CD4-positive, alpha-beta memory T cell (primary cell): ENCODE measurements at places on chromosomes 7 and 10.

DNA sequence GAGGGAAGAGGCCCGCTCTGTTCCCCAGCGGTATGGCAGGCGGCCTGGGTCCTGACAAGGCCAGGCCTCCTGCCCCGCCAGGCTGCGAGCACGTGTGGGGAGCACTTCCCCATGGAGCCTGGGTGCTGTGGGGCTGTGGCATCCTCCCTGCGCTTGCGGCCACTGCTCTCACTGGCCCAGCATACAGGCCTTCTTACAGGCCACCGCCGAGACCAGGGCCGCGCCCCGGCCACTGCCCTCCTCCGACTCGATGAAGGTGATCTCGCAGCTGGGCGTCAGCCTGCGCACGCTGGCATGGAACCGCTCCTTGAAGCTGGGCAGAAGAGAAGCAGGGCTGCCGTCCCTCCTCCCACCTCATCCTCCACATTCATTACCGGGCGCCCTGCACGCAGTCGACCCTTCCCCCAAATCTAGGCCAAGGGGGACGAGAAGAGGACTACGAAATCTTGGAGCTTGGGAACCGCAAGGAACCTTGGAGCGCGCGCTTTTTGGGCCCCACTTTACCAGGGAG, 3.9 kb upstream of the MYL7 start:
- DNase-seq: no peak

GRCh38 chr10:110358869-110359629, 54.3 kb upstream of the SMNDC1 start:
- DNase-seq: no peak

GRCh38 chr10:48496831-48497779, 107.8 kb downstream of the ARHGAP22 start:
- no peak for DNase-seq

- DNase-seq: no peak
Observed at GRCh38 chr10:3235996-3236510, 63.5 kb upstream of the PITRM1 start.

- no peak for DNase-seq
Observed at GRCh38 chr10:27482984-27483956, 20.8 kb upstream of the RAB18 start.

DNA sequence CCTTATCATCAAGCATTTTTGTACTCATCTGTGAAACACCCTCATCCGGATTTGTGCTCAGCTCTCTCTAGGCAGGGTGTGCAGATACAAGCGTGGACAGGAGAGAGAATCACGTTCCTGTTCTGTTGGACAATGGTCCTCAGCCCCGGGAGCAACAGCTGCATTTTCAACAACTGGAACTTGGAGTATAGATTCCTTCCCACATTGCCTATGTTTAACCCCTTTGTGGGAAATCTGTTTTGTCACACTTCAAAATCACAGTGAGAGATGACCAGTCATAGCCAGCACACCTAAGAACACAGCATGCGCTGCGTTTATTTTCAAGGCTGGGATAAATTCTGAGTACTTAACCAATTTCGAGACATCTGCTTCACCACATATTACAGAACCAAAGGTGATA, 32.5 kb downstream of the MAP3K8 start:
- no peak for DNase-seq

DNA sequence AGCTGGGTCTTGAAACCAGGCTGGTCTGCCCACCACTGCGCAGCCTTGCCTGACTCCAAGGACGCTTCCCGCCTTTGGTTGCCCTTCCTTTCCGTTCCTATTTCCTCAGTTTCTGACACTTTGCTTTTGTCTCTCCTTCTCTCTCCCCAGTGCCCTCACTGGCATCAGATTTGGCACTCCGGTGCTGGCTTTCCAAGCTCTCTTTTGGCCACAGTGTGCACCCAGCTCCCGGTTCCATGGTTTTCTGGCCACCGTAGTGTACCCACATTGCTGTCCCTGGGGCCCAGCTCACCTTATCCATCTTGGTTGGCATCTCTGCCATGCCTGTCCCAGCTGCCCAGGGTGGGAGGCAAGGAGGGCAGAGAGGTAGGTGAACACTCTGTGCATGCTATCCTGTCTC, 142.2 kb downstream of the PLXNA4 start:
- no peak for DNase-seq

GRCh38 chr7:28613262-28613661, 200.9 kb downstream of the CREB5 start:
- no peak for DNase-seq

- no peak for DNase-seq
Observed at GRCh38 chr7:155163696-155164095, 93.6 kb downstream of the HTR5A start.

GRCh38 chr7:5360451-5360850, 63.2 kb downstream of the TNRC18 start:
- DNase-seq: no peak

DNA sequence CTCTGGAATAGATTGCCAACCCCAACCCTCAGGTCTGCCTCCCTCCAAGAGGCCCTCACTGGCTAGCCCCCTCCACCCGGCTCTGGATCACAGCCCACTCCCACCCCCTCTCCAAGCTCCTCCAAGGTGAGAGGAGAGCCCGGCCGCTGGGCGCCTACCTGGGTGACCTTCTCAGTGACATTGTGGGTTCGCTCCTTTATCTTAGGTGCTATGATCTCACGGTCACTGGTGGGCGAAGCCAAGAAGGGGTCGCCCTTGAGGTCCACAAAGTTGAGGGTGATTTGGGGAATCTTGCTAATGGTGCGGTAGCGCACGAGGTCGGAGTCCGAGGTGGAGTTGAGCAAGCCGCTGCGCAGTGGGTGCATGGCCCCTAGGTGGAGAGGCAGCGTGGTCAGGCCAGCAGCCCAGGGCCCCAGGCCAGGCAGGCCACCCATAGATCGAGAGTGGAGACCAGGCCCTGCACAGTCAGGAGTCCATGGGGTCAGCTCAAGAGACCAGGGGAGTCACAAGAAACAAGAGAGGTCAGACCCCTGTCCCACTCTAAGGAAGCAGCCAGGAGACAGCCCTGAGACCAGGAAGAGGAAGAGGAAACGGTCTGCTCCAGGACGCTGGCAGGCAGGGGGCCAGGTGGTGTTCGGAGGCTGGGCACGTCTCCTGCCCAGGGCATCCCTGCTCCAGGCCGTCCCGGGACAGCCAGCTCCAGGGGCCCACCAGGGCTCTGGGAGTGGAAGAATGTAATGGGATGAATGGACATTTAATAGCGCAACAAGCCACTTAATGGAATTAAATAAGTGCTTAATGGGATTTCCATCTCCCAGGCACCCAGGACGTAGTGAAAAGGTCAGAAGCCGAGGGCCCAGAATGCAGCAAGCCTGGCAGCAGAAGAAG, 20.7 kb downstream of the KCNH2 start:
- DNase-seq: no peak

DNA sequence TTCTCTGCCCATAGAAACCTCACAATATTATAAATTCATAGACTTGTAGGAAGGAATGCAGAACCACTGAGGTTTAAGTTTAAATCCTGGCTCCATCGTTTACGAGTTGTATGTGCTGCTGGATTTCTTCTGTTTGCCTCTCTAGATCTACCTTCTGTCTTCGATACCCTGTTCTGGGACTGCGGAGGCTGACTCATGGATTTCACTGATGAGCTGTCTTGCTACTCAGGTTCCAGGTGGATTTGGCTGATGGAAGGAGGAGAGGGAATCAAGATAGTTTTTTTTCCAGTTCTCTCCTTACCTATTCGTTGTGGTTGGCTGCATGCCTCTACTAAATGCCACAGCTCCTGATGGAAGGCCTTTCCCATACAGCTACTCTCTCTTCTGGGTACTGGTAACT, 375.8 kb downstream of the REEP3 start:
- DNase-seq: no peak

DNA sequence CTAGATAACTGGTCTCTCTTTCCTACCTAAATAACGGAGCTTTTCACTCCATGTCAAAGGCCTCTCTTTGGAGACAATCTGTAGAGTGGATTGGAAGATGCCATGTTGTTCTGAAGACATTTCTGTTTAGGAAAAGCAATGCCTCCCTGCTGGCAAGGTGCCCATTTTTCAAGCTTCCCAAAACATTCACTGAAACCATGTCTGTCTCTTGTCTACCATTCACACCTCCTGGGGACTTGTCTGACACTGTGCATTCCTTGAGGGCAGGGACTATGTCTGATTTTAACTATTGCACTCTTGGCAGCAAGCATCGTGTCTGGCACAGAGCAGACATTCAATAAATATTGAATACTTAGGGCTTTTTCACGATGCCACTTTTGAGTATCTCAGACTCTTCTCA, 528.9 kb upstream of the NRP1 start:
- no peak for DNase-seq

GRCh38 chr10:120540486-120540885, 83.5 kb downstream of the PLPP4 start:
- DNase-seq: no peak

DNA sequence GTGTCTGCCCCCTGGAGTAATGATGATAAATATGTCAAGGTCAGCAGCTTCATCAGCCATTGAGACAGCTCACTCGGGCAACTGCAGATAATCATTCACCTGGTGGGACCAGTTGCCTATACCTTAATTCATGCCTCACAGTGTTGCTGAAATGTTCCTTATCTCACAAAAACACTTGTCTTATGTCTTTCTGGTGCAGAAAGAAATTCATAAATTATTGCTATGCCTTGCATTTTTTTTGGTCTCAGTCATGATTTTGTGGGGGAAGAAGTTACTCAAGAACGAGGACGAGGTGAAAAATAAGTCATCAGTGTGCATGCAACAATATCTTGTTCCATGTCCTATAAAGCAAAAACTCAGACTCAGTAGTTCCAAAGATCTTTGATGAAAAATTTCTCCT, 16.0 kb downstream of the TRIL start:
- DNase-seq: no peak

GRCh38 chr7:29408841-29409243, 154.8 kb upstream of the PRR15 start:
- peak; percentile 58 for DNase-seq

DNA sequence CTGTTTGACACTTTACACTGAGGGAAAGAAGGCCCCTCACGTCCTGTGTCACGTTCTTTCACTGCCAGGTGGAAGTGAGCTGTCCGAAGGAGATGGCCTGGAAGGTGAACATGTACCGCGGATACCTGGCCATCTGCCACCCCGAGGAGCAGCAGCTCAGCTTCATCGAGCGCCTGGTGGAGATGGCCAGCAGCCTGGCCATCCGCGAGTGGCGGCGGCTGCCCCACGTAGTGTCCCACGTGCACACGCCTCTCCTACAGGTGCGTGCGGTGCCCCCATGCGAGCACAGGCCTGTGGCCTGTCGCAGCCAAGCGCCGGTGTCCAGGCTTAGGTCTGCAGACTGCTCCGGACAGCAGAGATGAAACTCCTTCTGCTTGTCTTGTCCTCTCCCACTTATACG, 103.4 kb downstream of the TRRAP start:
- no peak for DNase-seq

- no peak for DNase-seq
Observed at GRCh38 chr10:44245601-44245938, 139.3 kb downstream of the CXCL12 start.

GRCh38 chr10:48361176-48361575, 54.7 kb downstream of the MAPK8 start:
- no peak for DNase-seq

- DNase-seq: no peak
Observed at GRCh38 chr10:113820507-113820906, 33.4 kb downstream of the DCLRE1A start.

DNA sequence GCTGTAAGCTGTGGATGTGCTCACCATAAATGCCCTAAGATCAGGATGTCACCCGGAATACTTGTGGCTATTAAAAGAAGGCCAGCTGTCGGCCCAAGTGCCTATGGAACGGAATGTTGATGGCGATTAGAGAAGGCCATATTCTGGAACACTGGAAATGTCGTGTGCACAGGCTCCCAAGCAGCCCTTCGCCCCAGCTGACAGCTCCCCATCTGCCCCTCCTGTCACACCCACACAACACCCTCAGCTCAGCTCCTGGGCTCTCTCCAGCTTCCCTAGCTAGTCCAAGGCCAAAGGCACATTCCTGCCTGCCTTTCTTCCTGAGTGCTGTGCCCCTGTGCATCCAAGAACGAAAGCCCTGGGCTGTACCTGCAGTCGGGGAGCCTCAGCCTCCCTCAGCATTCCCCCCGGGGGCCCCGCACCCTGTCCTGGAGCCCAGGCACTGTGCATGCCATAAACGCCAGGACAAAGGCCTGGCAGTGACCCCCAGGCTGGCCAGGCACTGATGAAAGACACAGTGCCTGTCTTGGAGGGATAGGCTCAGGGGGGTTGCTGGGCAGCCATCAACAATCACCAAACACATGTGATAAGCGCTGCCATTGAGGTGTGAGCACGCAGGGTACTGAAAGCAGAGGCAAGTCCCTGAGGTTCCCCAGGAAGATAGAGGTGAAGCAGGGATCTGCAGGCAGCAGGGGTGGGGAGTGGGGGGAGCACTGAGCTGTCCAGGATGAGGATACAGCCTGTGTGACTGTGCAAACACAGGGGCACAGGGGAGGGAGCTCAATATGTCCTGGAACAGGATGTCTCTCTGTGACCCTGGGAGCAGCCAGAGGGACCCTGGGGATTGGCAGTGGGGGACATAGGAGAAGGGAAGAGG, 3.7 kb upstream of the LDB3 start:
- DNase-seq: no peak

DNA sequence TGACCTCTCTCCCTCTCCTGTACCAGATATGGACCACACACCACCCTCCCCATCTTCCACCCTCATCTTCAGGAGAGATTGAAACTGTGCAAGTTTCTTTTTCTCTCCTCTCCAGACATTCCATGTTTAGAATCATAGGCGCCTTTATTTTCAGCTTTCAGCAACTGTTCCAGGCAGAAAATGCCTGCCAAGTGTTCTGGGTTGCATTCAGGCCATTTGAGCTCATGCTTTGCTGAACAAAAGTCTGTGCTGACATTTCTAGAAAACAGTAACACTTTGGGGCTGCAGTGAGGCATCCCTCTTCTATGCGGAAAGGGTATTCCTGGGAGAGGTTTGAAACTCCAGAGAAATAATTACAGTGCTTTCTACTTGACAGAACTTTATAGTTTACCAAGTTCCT, 361.7 kb downstream of the GPAM start:
- no peak for DNase-seq

GRCh38 chr7:34362621-34363020, 295.4 kb upstream of the NPSR1 start:
- DNase-seq: no peak

DNA sequence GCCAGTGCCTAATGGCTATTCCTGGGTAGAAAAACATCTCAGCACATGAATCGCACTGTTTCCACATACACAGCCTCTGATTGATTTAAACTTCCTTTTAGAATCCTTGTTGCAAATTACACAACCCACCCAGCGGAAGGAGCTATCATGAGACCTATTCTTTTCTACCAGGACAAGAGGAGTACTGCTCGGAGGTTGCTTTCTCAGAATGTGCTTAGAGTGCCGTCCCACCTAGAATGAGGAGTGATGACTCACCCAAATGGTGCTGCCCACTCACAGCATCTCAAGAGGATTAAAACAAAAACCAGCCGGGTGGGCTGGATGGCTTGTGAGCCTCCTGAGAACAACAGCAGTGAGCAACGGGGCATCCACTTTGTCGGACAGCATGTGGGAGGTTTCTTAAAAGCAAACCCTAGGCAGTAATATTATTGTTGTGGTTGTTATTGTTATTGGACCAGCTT, 128.9 kb downstream of the DGKI start:
- no peak for DNase-seq

- no peak for DNase-seq
Observed at GRCh38 chr7:64619705-64620104, 46.2 kb upstream of the ZNF107 start.
